PC-9 (cell line): ENCODE measurements at places on chromosomes 5 and 9. TPM values are rescaled to one million over a fixed set of nuclear protein-coding genes. Genes with fewer than 3 reads are reported as not detected.

GRCh38 chr5:135154961-135155360 lies 120.9 kb upstream of the PITX1 start:
- DNase-seq: no peak

- DNase-seq: no peak
Observed at GRCh38 chr9:84731696-84732095, 62.2 kb downstream of the NTRK2 start.

ABLIM3 gene
- 101 and 111 TPM in 2 replicates for total RNA-seq

CDX1 gene
- total RNA-seq: not detected in 2 replicates

KLF9 gene
- total RNA-seq: 7.0 and 9.2 TPM in 2 replicates

DNA sequence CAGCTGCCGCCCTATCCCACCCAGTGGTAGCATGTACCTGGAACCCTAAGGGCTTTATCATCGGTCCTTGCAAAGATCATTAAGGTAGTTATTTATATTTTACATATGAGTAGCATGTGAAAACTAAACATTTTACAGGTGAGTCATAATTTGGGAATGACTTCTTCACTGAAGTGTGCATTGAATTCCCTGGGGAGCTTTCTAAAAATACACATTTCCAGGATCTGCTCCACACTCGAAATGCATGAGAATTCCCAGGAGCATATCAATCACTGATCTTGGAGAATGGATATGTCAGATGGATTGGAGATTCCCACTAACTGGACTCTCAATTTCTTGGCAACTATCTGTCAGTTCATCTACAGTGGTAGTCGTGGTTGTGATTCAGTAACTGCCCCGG lies 717.5 kb downstream of the IRX1 start:
- DNase-seq: no peak

DNA sequence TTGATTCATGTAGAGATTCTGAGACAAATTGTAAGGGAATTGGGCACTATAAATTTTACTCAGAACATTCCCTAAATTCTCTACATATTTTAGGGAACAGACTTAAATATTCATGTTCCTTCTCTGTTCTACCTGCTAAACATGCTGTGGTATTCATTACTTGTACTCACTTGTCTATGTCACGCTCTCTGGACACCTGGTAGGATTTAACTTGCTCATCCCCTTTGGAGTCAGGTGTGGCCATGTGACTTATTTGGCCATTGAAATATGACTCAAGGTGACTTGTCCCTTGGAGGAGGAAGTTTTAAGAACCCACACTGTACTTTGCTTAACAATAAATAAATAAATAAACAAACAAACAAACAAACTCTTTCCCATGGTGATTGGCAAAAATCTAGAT lies 2258.8 kb upstream of the WWC1 start:
- no peak for DNase-seq

- DNase-seq: no peak
Observed at GRCh38 chr5:96736937-96737336, 70.8 kb downstream of the ERAP1 start.

LMX1B gene
- not detected in 2 replicates for total RNA-seq

DNA sequence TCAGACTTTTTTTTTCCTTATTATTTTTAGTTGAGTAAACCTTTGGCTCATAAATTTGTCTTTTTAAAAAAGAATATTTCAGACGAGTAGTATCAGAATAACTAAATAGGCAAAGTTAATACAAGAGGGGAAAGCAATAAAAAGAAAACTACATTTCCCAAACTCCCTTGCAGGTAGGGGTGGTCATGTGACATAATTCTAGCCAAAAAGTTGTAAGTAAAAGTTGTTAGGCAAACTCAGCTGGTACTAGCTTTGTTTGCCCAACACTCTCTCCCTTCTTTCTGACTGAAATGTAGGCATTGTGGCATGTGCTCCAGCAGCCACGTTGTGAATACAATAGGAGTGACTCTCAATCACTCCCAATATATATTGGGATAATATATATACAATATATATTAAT lies 20.9 kb downstream of the GIN1 start:
- no peak for DNase-seq

SOWAHA gene
- total RNA-seq: not detected in 2 replicates

- no peak for DNase-seq
Observed at GRCh38 chr9:92857236-92857635, 20.6 kb downstream of the ZNF484 start.

GRCh38 chr5:167886196-167886595 lies 405.2 kb upstream of the WWC1 start:
- no peak for DNase-seq

DNA sequence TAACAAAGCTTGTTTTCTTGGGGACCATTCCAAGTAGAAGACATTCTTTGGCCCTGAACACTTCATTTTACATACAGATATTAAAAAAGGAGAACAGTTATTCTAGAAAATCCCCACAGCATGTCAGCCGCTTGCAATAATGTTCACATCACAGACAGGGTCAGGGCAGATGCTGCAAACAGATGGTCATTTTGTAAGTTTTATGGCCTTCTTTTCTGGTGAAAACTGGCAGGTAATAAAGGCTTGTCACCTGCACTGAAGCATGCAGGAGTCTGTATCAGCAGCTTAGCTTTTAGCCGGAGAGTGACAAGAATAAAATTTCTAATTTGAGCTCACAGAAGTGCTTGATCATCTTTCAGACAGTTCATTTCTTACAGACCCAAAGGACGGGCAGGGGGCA lies 220.9 kb upstream of the DAP start:
- no peak for DNase-seq

DNA sequence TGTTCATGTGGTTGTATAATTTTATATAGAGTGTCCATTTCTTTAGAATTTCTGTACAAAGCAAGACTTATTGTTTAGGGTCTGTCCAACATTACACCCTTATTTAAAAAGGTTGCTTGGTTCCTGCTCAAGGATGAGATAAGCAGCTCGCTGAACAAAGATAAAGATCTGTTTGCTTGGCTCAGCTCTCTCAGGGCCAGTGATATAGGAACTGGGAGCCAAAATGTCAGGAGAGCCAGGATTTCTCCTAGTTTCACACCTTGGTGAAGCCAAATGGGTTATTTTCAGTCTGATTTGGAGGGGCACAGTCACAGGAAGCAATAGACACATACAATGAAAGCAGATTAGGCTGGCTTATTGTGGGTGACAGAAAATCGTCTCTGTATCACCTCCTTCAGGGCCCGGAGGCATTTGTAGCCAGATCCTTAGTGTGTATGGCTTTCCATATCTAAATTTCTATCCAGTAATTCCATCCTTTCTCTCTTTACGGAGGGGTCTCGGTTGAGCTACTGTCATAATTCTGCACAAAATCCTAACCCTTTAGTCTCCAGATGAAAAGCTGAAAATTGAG lies 396.4 kb downstream of the TMEM232 start:
- no peak for DNase-seq

- DNase-seq: no peak
Observed at GRCh38 chr9:112605518-112605917, 112.4 kb downstream of the INIP start.

GRCh38 chr5:131749138-131749537 lies 47.7 kb downstream of the FNIP1 start:
- DNase-seq: no peak

GRCh38 chr5:96993760-96994159 lies 57.9 kb downstream of the LNPEP start:
- no peak for DNase-seq

- DNase-seq: no peak
Observed at GRCh38 chr5:60604771-60605170, 95.2 kb downstream of the DEPDC1B start.
